ENCODE measurements at places on chromosomes 13 and 19. TPM values are rescaled to one million over a fixed set of nuclear protein-coding genes. Genes with fewer than 3 reads are reported as not detected.
A peak's percentile ranks its signal among the peaks of the same experiment; 100 is the strongest.

EXOC3L2 gene
- total RNA-seq = not detected

PRODH2 gene
- not detected for total RNA-seq

- no peak for DNase-seq
Measured at GRCh38 chr13:51111997-51112396, 923 bp upstream of the C13orf42 start.

- DNase-seq = peak; percentile 31
Measured at GRCh38 chr19:7676854-7677253, at the start of gene MCEMP1. Gene MCEMP1, plus strand, starts transcription at chr19:7677090. Its CDS starts 31 bp downstream, at chr19:7677121.

- no peak for DNase-seq
Measured at GRCh38 chr13:85142351-85142927, 656.8 kb downstream of the SLITRK6 start.

DNA sequence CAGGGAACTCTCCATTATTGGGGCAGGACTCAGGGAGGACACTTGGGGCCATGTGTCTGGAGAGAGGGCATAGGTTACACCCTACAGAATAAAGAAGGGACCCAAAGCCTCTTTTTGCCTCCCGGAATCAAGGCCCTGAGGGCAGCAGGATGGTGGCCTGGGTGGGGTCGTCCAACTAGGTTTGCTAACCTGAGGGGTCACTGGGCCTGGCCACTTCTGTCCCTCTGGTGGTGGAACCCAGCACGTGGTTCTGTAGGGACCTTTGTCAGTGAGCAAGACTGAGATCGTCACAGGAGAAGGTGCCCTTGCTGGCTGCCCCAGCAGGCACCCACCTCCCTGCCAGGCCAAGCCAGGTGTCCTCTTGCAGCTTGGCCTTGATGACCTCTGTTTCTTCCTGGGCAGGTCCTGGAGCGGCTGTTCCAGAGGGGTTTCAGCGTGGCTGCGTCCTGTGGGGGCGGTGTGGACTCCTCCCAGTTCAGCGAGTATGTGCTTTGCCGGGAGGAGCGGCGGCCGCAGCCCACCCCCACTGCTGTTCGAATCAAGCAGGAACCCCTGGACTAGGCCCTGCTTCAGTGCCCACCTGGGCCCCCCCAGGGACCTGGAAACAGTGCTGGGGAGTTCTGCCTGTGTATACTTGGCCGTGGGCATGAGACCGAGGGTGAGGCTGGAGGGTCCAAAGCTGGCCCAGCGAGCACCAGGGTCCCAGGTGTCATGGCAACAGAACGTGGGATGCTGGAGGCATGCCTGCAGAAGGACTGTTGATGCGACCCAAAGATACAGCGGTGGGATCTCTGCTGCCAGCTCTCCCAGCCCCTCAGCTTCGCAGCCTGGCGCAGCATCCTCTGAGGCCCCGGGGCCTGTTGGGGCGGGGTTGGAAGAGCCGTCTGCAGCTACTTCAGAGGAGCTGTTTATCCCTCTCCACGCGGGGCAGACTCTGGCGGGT lies 16.0 kb downstream of the KCTD15 start:
- DNase-seq = peak; percentile 57

Data from osteoblast (primary cell).